Uterus (tissue), 4 donors: ENCODE measurements at places on chromosomes 1 and 21.
A peak's percentile ranks its signal among the peaks of the same experiment; 100 is the strongest.

- no peaks in the 10 kb centered on the region for H3K4me1 ChIP-seq
- no peak for DNase-seq
- H3K27me3 ChIP-seq = no peaks in the 10 kb centered on the region
- H3K36me3 ChIP-seq = no peaks in the 10 kb centered on the region
- no peak overlapping the region for H3K4me3 ChIP-seq
These were observed 52.2 kb downstream of the PLA2G4A start for GRCh38 chr1:186880982-186881381.

DNA sequence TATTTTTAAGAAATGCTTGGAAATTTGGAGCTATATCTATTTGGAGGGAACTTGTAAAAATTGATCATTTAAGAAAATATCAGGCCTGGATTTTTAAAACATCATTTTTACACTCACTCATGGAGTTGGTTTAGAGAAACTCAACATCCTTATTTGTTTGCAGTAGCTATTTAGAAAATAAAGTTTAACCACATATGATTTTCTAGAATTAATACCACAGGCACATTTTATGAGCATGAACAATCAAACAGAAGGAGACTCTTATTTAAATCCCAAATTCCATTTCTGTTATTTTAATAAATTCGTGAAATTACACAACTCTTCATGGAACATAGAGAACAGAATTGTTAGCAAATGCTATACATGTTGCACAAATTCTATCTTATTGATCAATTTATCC is 3.2 kb downstream of the CDKN2C start:
- no peaks in the 10 kb centered on the region for H3K4me1 ChIP-seq
- no peak for DNase-seq
- no peak overlapping the region for H3K4me3 ChIP-seq
- H3K27me3 ChIP-seq = peaks cover 4% of the 10 kb centered on the region

- H3K4me1 ChIP-seq = no peaks in the 10 kb centered on the region
- no peaks in the 10 kb centered on the region for H3K36me3 ChIP-seq
- H3K27ac ChIP-seq = no peak overlapping the region
- no peak for DNase-seq
- H3K4me3 ChIP-seq = no peak overlapping the region
These were observed 32.7 kb downstream of the OR13G1 start for GRCh38 chr1:247646867-247647266.

GRCh38 chr1:212738330-212738729 is 38.7 kb upstream of the BATF3 start:
- no peaks in the 10 kb centered on the region for H3K36me3 ChIP-seq
- no peak overlapping the region for H3K4me3 ChIP-seq
- no peaks in the 10 kb centered on the region for H3K4me1 ChIP-seq
- no peaks in the 10 kb centered on the region for H3K27me3 ChIP-seq
- no peak for DNase-seq

DNA sequence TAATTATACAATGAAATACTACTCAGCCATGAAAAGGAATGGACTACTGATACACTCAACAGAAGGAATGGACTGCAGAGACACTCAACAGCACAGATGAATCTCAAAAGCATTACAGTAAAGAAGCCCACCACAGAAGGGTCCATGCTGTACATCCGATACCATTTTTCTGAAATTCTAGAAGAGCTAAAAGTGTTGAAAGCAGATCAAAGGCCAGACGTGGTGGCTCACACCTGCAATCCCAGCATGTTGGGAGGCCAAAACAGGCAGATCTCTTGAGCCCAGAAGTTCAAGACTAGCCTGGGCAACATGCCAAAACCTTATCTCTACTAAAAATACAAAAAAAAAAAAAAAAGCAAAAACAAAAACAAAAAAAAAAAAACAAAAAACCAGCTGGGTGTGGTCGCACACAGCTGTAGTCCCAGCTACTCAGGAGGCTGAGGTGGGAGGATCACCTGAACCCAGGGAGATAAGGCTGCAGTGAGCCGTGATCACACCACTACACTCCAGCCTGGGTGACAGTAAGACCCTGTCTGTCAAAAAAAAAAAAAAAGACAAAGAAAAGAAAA is 15.5 kb downstream of the PPP1R15B start:
- H3K4me3 ChIP-seq = no peak overlapping the region
- H3K27me3 ChIP-seq = no peaks in the 10 kb centered on the region
- H3K27ac ChIP-seq = no peak overlapping the region
- no peaks in the 10 kb centered on the region for H3K4me1 ChIP-seq
- H3K36me3 ChIP-seq = no peaks in the 10 kb centered on the region
- no peak for DNase-seq

DNA sequence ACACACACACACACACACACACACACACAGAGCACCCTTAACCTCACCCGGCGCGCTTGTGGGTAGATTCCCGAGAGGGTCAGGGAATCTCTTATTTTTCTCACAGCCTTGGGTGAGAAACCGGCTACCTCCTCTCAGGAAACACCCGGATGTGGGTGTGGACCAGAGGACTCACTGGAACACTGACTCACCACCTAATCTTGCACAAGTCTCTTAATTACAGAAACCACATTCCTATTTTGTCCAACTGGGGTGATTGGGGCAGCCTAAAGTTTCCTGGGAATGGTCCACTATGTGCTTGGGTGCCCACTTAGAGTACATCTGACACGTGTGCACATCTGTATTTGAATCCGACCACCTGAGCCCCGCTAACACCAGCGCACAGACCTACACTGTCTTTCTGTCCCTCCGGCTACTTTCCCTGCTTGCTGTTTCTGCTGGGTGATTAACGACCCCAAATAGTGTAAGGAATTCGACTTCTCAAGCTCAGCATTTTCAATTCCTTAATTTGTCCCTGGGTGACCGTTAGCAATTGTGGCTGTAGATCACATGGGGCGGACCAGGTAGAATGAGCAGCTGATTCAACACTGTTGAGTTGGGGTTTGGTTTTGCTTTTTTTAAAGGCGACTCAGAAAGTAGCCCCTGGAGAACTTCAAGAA is 14.0 kb upstream of the TBX15 start:
- no peaks in the 10 kb centered on the region for H3K4me1 ChIP-seq
- peaks cover 18% of the 10 kb centered on the region for H3K27me3 ChIP-seq
- H3K27ac ChIP-seq = no peak overlapping the region
- no peaks in the 10 kb centered on the region for H3K36me3 ChIP-seq
- no peak for DNase-seq

DNA sequence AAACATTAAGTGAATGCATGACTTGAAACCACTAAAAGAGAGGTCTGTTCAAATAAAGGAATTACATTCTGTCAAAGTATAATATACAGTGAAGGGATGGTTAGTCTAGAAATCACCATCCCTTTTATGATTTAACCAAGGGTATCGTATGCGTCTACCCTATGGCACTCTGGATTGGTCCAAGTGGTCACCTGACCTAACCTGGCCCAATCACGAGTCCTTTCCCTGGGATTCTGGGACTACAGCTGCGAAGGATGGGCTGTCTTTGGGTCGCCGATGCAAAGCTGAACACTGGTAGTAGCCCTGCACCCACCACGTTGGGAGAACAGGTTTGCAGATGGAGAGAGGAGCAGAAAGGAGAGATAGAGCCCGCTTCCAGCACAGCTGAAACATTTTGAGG is 30.4 kb upstream of the C1orf198 start:
- no peaks in the 10 kb centered on the region for H3K4me1 ChIP-seq
- no peaks in the 10 kb centered on the region for H3K27me3 ChIP-seq
- H3K27ac ChIP-seq = no peak overlapping the region
- no peak for DNase-seq

- H3K4me3 ChIP-seq = peak overlapping the region; percentile 89
- no peaks in the 10 kb centered on the region for H3K27me3 ChIP-seq
- no peaks in the 10 kb centered on the region for H3K4me1 ChIP-seq
- H3K27ac ChIP-seq = peak overlapping the region; percentile 87
- peak; percentile 23 for DNase-seq
These were observed 543 bp upstream of the MARK1 start for GRCh38 chr1:220527279-220527907.

DNA sequence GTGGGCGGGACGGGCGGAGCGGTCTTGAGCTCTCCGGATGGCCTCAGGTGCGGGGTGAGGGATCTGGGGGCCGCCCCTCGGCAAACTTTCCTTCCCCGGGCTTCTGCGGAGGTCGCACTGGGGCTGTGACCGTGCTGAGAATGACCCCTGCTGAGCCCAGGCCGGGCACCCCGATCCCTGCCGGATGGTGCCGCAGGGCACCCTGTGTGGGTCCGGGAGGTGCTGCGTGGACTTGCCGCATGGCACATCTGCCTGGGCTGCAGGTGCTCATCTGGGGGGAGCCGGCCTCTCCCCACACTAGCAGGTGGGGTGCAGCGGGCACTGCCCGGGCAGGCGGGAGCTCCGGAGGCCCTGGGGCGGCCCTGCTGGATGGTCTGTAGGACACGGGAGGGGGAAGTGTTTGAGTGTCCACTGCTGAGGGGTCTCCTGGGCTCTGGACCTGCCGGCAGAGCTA is 31.8 kb upstream of the PEX10 start:
- no peak overlapping the region for H3K4me3 ChIP-seq
- no peak for DNase-seq
- H3K4me1 ChIP-seq = peaks cover 8% of the 10 kb centered on the region
- H3K27me3 ChIP-seq = peaks cover 5% of the 10 kb centered on the region

GRCh38 chr1:199291022-199291740 is 652.3 kb downstream of the PTPRC start:
- no peak for DNase-seq
- no peaks in the 10 kb centered on the region for H3K4me1 ChIP-seq
- H3K36me3 ChIP-seq = no peaks in the 10 kb centered on the region
- no peak overlapping the region for H3K27ac ChIP-seq
- no peak overlapping the region for H3K4me3 ChIP-seq

- no peak for DNase-seq
- H3K4me1 ChIP-seq = no peaks in the 10 kb centered on the region
- H3K4me3 ChIP-seq = no peak overlapping the region
- H3K36me3 ChIP-seq = no peaks in the 10 kb centered on the region
- no peak overlapping the region for H3K27ac ChIP-seq
- no peaks in the 10 kb centered on the region for H3K27me3 ChIP-seq
These were observed 357.2 kb downstream of the RGS7 start for GRCh38 chr1:240999826-241000225.

- H3K4me3 ChIP-seq = no peak overlapping the region
- H3K27me3 ChIP-seq = no peaks in the 10 kb centered on the region
- no peak overlapping the region for H3K27ac ChIP-seq
- H3K4me1 ChIP-seq = no peaks in the 10 kb centered on the region
- no peak for DNase-seq
- no peaks in the 10 kb centered on the region for H3K36me3 ChIP-seq
These were observed 7.4 kb downstream of the GJC2 start for GRCh38 chr1:228156941-228157728.

GRCh38 chr1:206050655-206051235 is 2.2 kb upstream of the RHEX start:
- no peaks in the 10 kb centered on the region for H3K36me3 ChIP-seq
- H3K4me1 ChIP-seq = no peaks in the 10 kb centered on the region
- no peak overlapping the region for H3K27ac ChIP-seq
- no peak overlapping the region for H3K4me3 ChIP-seq
- no peak for DNase-seq
